ENCODE measurements at places on chromosomes 5 and 9.

DNA sequence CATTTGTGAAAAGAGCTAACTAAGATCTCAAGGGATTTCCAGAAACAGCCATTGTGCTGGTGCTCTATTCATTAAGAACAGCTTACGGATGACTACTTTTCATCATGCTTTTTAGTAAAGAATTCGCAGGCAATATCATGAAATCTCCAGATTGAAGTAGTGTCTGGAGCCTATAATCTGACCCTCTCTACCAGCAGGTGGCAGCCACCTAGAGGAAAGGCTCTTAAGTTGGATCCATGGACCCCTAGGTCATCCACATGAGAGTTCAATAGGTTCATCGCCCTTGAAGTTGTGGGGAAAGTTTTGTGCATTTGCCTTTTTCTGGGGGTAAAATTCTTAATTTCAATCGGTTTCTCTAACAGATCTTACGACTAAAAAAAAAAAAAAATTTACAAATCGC lies 82.3 kb downstream of the SLC1A3 start:
- DNase-seq, result no peak

GRCh38 chr5:121292664-121293063 lies 559.0 kb upstream of the FTMT start:
- DNase-seq, result no peak

DNA sequence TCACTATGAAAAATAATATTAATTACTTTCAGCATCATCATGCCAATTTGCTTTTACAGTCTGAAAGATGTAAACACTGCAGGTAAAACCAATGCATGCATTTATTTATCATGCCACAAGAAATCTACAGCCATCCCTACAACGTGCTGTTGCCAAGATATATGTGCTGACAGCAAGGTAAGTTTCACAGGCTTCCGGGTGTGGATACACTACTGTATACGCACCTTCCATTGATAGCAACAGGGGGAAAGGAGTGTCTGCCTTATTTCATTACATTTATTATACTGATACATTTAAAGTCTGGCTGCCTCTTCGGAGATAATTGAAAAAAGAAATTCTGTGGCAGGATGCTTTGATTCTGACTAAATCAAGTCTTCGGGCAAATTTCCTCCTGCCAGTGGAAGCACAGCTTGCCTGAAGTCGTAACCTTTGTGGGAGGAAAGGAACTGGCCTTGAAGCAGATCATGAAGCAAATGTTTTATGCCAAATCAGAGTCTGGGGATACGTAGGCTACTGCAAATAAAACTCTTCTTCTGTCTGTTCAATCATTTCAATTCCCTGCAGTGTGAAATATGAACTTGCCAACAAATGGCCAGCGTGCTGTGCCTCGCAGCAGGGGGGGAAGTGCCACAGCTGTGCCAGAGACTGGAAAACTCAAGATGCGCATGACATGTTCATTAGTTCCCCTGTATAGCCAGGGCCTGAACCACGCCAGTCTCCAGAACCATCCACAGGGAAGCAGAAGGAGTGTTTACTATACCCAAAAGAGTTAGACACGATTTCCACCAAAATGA lies 268.1 kb downstream of the EFNA5 start:
- DNase-seq, result no peak

DNA sequence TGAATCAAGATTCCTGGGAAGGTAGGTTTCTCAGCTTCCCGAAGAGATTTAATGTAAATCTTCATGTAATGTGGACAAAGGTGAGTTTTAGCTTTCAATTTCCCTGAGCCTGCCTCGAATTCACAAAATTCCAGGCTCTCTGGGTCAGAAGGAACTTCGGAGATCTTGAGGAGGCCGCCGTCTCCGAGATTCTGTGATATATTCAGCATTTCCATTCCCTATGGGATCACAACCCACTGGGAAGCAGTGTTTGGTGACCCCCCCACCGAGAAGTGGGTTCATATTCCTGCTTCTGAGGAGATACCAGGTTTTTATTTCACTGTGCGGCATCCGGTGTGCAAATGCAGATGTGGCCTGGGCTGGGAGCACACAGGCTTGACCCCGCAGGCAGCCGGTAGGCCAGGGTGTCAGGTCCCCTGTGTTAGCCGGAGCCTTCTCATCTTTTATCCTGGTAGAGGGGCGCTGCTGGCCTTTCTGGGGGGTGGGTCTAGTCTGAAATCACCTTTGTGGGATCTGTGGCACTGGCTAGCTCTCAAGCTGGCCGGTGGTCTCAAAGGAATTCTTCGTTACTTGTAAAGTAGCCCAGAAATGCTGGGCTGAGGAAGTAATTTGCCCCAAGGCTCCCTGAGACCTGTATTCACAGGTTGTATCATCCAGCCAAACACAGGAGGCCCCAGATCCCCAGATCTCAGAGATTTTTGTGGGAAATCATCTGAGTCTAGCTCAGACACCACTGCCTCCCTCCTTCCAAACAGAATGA lies 1.4 kb downstream of the PLEKHG4B start:
- DNase-seq, result no peak

DNA sequence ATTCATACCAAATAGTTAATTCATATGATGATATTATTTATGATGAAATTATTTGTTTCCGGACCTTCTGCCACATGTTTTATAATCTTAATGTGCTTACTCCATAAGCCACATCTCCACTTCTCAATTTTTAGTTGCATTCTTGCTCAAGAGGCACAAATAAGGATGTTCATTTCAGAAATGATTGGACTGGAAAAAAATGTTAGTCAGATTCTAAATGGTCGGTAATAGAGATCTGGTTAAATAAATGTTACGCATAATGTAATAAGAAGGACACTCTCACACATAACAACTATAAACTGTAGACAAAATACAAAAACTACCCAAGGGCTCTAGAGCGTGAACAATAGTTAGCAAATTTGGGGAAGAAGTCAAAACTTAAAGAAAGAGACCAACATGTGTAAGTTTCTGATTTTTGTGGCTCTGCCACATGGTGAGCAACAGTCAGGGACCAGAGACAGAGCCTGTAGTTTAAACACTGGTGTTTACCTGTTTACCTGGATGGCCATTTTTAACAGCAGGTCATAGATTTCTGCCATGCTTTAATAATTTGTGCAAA lies 554.3 kb upstream of the CLINT1 start:
- no peak for DNase-seq

Data from fibroblast of skin of left quadriceps (primary cell).